ENCODE measurements at places on chromosomes 6 and 20.
A peak's percentile ranks its signal among the peaks of the same experiment; 100 is the strongest.

GRCh38 chr6:50992232-50992631, 173.6 kb downstream of the TFAP2B start:
- no peak for DNase-seq

DNA sequence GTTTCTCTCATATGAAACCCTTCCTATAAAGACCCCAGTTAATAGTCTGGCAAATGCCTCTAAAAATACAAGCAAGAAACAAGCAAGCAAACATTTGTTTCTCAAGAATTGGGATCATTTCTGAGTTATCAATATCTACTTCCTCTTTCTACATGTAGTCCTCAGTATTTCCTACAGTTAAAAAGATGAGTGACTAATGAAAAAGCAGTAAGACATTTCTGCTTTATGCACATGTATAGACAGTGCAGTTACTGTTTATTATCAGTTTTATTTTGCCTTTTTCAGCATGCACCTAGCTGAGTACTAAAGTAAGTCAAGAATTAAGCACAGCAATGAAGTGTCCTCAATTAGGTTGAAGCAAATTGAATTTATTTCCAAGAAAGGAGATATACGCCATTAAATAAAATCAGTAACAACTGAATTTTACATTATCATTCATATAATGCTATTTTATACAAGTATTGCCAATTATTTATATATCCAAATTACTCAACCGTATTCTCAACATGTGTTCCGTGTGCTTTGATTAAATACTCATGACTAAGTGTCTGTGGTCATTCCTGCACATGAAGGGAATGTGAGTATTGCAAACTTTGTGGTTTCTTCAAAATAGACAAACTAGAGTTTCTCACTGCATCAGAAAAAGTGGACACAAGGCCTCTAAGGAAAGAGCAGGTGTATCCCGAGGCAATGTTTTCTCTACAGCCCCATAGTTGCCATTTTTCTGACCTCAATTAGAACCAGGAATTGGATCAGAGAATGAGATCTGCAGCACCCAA, 159.3 kb upstream of the MARCKS start:
- DNase-seq = no peak

DNA sequence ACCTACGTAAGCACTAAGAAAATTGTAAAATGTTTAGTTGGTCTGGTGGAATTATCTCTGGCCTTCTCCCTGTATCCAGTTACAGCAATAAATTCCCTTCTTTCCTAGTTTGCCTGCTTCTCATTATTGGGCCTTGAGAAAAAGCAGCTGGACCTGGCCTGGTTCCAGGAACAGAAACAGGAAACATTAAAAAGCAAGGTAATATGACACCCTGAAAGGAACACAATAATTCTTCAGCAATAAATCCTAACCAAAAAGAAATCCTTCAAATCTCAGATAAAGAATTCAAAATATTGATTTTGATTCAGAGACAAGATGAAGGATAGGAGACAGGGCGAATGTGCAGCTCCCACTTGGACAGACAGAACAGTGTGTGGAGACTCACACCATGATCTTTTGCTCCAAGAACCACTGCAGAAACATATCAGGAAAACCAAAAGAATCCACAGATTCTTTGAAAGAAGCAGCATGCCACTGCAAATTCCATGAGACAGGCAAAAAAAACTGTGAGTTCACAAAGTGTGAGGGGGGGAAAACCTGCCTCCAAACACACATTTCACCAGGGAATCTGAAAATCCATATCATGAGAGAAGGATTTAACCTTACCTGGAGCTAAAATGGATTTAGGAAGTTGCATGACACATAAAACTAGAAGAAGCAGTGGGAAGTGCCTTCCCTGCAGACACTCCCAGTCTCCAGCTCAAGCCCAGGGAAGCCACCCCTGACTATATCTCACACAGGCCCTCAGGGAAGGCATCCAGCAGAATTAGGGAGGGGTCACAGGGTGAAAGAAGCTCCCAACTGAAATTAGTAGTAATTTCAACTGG, 28.9 kb downstream of the TREM1 start:
- no peak for DNase-seq

GRCh38 chr6:87879132-87879861, 168.3 kb upstream of the SPACA1 start:
- DNase-seq = no peak

- no peak for DNase-seq
Observed at GRCh38 chr6:44489910-44490604, 102.6 kb downstream of the CDC5L start.

GRCh38 chr20:54207053-54207742, 689 bp upstream of the PFDN4 start:
- DNase-seq = no peak

GRCh38 chr6:112626468-112627082, 279.4 kb downstream of the RFPL4B start:
- no peak for DNase-seq

GRCh38 chr6:29887330-29887818, 55.0 kb upstream of the HLA-A start:
- DNase-seq = peak; percentile 16

DNA sequence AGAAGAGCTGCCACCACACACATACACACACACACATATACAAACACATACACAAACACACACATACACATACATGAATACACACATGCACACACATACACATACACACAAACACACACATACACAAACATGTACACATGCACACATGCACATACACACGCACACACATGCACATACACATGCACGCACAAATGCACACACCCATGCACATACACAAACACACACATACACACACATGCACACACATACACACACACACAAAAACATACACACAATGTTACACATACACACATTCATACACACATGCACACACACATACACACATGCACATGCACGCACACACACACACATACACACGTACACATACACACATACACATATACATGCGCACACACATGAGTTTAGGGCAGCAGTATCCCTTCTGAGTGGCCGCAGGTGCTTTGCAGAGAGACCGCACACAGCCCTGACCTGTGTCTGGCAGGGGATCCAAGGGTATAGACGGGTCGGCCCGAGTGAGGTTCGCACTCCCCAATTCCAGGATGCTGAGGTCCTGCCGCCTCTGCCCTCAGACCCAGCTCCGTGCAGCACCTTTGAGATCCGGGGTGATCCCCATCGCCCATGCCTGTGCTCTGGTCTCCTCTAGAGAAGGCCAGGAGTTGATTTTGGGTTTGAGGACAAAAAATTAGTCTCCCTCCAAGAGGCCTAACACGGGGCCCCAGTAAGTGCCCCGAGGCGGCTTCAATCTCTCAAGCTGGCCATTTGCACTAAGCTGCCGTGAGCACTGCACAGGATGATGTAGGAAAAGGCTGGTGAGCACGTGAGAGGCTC, 56.8 kb downstream of the TMEM242 start:
- DNase-seq = no peak

DNA sequence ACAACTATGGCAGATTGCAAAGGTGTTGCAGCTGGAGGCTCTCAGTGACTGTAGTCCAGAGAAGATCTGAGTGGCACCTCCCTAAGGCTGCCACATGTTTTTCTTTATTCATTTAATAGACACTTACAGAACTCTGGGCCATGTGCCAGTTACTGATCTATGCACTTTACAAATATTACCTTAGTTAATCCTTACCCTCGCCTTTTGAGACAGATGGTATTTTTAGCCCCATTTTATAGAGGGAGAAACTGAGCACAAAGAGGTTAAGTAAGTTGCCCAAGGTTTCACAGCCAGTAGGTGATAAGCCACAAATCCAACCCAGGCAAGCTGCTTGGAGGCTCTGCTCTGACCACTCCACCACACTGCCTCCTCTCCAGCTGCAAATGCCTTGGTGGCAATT, 6.5 kb upstream of the SCRT2 start:
- no peak for DNase-seq

Measured in stimulated activated CD8-positive, alpha-beta memory T cell treated with anti-CD3 and anti-CD28 coated beads, Interleukin-2, amount 100 ng/mL, for 1 hour (primary cell).